ENCODE measurements at places on chromosomes 12 and 14.

DNA sequence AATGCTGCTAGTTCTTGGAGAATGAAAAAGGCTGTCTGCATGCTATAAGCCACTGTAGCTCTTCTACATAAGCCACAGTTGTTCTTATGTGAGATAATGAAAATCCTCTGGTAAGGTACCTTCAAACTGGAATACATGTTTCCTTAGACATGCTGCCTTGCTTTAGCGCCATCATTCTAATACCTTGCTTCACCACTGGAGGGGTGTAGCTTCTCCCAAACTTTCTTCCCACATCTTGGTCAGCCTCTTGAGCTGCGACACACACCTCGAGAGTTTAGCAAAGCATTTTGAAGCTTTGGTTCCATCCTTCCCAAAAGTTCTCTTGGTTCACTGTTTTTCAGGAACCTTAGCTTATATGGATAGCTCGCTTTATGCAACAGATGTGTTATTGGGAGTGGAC is 69.5 kb downstream of the NKX2-1 start:
- DNase-seq: no peak

- no peak for DNase-seq
Observed at GRCh38 chr14:30692669-30693068, 70.5 kb downstream of the SCFD1 start.

DNA sequence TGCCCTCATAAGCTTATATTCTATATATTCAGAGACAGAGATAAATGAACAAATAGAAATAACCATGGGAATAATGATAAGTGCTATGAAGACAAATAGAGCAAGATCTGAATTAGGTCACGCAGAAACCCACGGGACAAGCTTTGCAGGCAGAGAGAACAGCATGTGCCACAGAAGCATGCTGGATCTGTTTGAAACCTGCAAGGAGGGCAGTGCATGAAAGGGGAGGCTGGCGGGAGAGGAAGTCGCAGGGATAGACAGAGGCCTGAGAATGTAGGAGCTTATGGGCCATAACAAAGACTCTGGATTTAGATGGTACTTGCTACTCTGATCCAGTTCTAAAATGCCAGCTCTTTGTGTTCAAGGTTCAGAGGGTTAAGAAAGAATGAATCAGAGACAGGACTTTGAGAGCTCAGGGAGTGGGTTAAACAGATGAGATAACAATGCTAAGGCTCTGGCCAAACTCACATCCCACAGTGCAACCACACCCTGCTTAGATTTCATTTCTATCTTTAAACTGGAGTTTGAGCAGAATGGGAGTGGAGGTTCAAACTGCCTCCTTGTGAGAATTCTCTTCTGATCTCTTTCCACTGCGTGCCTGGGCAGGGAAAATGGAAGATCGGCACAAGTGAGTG is 49.2 kb upstream of the PPP1R12A start:
- no peak for DNase-seq

- no peak for DNase-seq
Observed at GRCh38 chr12:131893605-131894312, 663 bp upstream of the ULK1 start.

- no peak for DNase-seq
Observed at GRCh38 chr14:34336501-34336900, 125.5 kb downstream of the SPTSSA start.

- DNase-seq: no peak
Observed at GRCh38 chr12:115046805-115047204, 362.8 kb upstream of the TBX3 start.
